Activated naive CD8-positive, alpha-beta T cell treated with anti-CD3 and anti-CD28 coated beads, Interleukin-2, amount 10 ng/mL, durations not matched to agents 7 days and 5 days (primary cell): ENCODE measurements at places on chromosomes 4 and X.

DNA sequence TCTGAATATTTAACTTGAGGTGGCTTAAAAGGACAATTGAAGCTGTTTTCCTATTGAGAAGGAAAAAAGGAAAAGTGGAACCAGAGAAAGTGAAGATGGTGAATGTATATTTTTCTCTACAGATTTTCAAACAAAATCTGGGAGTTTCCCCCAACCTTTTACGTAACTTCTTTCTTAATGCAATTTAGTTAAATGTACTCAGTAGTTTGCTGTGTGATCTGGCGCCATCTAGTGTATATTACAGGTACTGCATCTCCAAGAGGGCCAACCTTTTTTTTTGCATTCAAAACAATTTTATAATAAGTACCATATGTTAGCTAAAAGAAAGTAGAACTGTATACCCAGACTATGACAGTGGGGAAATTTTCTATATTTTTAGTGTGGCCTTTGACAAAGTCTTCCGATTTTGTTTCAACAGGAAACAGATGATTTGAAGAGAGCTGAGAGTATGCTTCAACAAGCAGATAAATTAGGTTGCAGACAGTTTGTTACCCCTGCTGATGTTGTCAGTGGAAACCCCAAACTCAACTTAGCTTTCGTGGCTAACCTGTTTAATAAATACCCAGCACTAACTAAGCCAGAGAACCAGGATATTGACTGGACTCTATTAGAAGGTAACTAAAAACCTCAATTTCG lies 82.0 kb downstream of the PLS3 start:
- no peak for DNase-seq

- DNase-seq, result no peak
Measured at GRCh38 chr4:122832732-122833131, 6.1 kb downstream of the FGF2 start.

- DNase-seq, result no peak
Measured at GRCh38 chr4:88215351-88215750, 56.9 kb upstream of the ABCG2 start.

- DNase-seq, result no peak
Measured at GRCh38 chr4:122963216-122963615, 40.8 kb upstream of the NUDT6 start.

DNA sequence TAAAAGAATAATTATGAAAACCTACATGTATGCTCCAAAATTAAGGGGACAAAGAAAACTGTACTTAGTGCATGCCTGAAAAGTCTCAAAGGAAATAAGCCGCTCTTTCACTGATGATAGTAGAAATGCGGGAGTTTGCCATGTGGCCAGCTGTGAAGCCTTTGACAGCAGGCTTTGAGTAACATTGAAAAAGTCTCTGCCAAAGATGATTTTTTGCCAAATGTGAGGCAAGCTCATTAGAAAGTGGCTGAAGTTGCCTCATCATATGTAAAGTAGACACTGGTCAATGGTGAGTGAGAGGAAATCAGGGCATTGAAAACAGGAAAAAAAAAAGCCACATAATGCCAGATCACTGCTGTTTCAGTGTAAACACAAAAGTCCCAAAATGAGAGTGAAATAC lies 2360.1 kb downstream of the PCDH7 start:
- DNase-seq, result no peak

GRCh38 chr4:48670587-48670986 lies 109.5 kb downstream of the FRYL start:
- DNase-seq, result no peak

GRCh38 chrX:56130031-56130430 lies 102.1 kb upstream of the KLF8 start:
- DNase-seq, result no peak
